ENCODE measurements at places on chromosomes 4 and X. TPM values are rescaled to one million over a fixed set of nuclear protein-coding genes. Genes with fewer than 3 reads are reported as not detected.

DNA sequence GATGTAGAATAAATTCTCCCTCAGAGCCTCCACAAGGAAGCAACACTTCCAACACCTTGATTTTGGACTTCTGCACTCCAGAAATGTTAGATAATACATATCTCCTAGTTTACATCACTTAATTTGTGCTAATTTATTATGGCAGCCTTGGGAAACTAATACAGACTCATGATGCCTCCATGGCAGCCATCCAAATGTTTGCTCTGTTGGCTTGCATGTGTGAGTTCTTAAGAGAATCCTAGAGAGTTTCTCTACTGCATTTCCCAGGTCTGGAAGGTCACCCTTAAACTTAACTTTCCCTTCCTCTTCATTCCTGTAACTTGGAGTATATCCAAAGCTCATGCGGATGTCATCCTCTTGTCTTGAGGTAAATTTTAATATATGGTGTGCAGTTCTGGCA is 956.1 kb downstream of the ADGRL3 start:
- no peak overlapping the region for H3K4me3 ChIP-seq
- no peaks in the 10 kb centered on the region for H3K4me1 ChIP-seq
- no peaks in the 10 kb centered on the region for H3K36me3 ChIP-seq
- H3K27me3 ChIP-seq, result no peaks in the 10 kb centered on the region
- no peak overlapping the region for H3K27ac ChIP-seq

EDNRA gene
- total RNA-seq, result not detected

DNA sequence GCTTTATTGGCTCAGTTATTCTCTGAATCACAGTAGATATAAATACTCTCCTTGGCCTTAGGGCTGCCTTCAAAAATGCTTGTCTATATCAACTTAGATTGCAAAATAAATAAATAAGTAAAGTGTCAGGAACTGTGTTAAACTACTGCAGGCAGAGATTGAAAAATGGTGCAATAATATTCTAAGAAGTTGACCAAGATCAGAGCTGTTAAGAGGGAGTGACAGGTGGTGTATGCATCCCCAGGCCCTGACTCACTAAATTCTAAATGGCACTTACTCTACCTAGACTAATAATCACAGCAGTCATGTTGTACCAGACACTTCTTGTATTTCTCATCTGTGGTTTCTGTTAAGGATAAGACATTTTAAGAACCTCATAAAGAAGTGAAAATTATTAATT is 235.1 kb upstream of the SPOCK3 start:
- no peaks in the 10 kb centered on the region for H3K4me1 ChIP-seq
- DNase-seq, result no peak
- no peak overlapping the region for H3K27ac ChIP-seq
- no peaks in the 10 kb centered on the region for H3K36me3 ChIP-seq

GRCh38 chrX:132749406-132749805 is 209.0 kb downstream of the HS6ST2 start:
- no peaks in the 10 kb centered on the region for H3K36me3 ChIP-seq
- no peak for DNase-seq
- H3K27me3 ChIP-seq, result no peaks in the 10 kb centered on the region
- H3K4me3 ChIP-seq, result no peak overlapping the region

SHROOM2 gene
- not detected for total RNA-seq

DNA sequence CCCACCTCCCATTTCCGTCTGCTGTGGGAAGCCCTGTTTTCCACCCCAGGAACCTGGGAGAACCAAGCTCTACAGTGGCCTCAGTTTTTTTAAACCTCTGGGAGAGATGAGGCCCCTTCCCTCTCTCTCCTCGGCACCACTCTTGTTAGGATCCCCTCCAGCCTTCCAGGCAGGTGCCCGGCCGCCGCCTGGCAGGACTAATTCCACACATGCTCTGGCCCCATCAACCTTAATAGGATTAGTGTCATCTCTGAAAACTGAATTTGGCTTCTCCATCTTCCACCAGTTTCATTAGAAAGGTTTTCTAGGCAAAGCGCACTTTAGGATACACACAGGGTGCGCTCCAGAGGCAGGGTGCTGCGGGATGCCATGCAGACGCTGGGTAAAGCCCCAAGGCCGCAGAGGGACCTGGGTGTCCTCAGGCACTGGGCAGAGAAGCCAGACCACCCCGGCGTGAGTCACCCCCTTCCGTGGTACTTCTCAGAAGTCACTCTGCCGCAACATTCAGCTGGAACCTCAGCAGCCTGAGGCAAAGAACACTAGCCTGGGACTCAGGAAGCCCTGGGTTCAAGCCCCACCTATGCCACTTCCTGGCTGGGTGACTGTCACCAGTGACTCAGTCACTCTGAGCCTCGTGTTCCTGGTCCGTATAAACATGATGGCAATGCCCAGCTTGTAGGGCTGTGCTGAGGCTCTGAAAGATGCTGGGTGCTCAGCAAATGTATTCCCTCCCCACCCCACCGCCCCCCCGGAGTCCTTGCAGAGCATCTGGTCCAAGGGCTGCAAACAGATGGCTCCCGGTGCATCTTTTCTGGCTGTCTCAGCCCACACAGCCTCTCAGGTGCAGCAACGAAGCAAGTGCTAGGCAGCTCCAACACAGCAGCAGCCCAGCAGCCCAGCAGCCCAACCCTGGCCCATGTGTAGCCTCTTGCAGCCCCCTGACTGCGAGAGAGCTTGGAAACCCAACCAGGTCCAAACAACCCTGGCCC is 29.1 kb downstream of the PPP2R2C start:
- H3K27me3 ChIP-seq, result no peaks in the 10 kb centered on the region
- no peaks in the 10 kb centered on the region for H3K36me3 ChIP-seq
